GM18507 (cell line): ENCODE measurements at places on chromosomes 1 and 21.

GRCh38 chr1:184114818-184115398 is 63.4 kb downstream of the TSEN15 start:
- DNase-seq: no peak

DNA sequence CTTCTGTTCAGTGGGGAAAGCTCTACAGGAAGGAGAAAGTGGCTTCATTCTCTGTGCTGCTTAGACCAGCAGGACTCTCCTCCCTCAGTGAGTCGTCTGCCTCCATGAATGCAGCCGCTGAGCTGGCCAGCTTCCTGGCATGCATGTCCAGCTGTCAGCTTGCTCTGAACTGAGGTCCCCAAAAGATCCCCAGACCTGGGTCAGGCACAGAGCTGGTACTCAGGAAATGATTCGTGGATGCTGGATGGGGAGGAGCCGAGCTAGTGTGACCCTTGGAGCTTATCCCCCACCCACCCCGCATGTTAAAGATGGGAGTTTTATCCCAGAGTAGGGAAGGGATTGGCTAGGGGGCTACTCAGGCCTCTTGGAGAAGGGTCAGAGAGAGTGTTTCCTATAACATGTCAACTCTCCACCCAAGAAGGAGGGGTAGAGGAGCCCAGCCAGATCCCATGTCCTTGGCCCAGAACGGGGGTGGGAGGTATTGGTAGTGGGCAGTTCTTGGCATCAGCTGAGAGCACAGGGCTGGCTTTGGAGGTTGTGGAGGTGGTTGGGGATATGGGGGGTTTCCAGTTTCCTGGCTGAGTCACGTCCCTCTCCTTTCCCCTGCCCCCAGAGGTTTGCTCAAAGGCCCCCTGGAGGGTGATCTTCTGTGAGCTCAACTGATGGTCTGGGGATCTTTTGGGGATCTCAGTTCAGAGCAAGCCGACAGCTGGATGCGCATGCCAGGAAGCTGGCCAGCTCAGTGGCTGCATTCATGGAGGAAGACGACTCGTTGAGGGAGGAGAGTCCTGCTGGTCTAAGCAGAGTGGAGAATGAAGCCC is 110.1 kb downstream of the FOXD2 start:
- DNase-seq: no peak

- no peak for DNase-seq
Measured at GRCh38 chr1:230713915-230714764, at the start of gene AGT. AGT (minus strand) TSS chr1:230714122; CDS start chr1:230710823, 3,299 bp downstream.

GRCh38 chr1:66371233-66372005 is 162.5 kb upstream of the SGIP1 start:
- no peak for DNase-seq

DNA sequence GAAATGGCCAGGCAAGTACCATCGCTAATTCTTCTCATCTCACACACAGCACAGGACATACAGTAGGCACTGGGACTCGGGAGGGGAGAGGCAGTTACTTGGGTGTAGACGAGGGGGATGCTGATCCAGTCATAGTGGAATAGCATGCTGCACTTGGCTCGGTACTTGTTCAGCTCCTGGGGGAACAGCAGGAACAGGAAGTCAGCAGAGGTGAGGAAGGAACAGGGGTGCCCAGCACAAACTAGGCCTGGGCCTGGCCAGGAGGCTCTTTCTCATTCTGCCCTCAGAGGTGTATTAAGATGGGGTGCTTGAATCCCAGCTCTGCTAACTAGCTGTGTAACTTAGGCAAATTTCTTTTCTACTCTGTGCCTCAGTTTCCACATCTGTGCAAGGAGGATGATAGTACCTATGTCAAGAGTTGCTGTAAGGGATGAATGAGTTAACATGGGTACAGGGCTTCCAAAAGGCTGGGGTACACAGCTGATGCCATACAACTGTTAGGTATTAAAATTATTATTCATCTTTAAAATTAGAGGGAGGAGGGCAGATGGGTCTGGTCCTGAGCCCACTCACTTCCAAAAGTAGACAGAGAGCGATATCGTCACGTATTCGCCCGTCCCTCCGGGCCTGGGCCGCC is 2.4 kb downstream of the BEST4 start:
- no peak for DNase-seq

DNA sequence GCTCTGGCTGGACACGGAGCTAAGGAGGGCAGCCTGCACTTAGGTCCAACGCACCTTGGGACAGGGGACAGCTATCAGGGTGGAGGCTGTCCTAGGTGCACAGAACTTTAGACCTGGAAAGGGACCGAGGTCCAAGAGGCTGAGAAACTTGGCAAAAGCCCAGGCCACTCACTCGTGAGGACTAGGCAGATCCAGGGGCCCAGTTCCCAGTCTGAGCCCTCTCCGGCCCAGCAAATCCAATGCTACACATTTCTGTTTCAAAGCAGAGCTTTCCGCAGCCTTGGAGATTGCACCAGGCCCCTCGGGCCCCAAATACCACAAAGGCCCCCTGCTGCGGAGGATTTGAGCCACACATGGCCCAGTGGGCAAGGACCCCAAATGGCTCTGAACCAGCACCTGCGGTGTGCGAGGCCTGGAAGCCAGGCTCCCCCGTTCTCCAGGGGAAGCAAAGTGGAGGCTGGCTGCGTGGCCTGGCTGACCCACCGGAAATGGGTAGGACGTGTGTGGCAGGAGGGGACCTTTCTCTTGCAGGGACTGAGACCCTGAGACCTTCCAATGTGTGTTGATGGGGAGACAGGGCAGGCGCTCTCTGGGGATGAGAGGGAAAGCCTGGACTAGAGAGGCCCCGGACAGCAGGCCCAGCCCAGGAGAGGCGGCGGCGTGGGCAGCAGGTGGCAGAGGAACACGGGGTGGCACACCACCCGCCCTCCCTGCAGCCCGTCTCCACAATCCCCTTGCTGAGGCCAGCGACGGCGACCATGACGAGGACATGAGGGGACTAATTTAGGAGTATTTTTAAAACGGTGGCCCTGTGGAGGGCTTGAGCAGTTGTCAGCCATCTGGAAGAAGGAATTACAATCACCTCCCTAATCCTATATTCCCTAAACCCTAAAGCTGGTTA is 118.7 kb downstream of the CASZ1 start:
- no peak for DNase-seq

- no peak for DNase-seq
Measured at GRCh38 chr1:21397813-21398188, 42.1 kb upstream of the NBPF3 start.

DNA sequence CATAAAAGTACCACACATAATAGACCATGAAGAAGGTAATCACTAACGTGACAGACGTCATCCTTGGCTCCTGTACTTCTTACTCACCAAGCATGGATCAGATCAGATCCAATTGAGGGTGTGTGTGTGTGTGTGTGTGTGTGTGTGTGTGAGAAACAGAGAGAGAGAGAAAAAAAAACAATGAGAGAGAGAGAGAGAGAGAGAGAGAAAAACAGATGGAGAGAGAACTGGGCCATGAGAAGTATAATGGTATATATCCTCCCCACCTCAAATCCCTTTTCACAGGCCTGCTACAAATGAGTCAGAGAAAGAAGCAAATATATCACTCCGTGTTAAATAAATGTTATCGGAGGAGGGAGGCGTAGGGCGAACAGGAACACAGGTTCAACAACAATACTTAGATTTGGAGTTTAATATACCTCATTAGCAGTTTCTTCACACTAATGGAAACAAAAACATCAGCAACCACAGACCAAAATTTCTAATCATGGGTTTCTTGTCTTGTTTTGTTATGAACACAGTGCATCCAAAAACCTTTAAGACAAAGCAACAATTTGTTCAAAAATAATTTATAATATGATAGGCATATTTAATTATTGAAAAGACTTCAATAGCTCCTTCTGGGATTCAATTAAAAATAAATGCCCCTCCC is 45.3 kb downstream of the TIAM1 start:
- DNase-seq: no peak

GRCh38 chr1:196861429-196861828 is 26.4 kb upstream of the CFHR4 start:
- no peak for DNase-seq

GRCh38 chr1:71296551-71297134 is 215.8 kb upstream of the ZRANB2 start:
- DNase-seq: no peak

GRCh38 chr1:206909161-206909882 is 12.1 kb downstream of the IL24 start:
- DNase-seq: no peak

DNA sequence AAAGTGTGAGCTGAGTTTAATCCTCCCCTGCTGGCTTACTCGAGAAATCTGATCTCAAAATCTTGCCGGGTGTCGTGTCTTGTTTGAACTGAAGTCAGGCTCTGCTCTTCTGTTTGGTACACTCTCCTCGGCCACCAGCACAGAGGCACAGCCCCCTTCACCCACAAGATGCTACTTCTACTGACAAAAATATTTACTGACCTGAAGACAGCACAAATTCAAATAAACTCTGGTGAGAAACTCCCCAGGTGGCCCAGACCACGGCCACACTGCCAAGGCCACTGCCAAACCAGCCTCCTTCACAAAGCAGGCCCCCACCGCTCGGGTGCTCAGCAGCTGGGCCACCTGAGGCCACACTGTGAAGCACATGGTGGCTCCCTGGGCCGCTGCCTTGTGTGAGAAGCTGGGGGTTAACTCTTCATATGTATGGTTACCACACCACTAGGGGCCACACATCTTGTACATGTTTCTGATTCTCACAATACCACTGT is 80.6 kb downstream of the TGFBR3 start:
- no peak for DNase-seq

- DNase-seq: no peak
Measured at GRCh38 chr1:215517441-215517891, 49.6 kb upstream of the KCTD3 start.

DNA sequence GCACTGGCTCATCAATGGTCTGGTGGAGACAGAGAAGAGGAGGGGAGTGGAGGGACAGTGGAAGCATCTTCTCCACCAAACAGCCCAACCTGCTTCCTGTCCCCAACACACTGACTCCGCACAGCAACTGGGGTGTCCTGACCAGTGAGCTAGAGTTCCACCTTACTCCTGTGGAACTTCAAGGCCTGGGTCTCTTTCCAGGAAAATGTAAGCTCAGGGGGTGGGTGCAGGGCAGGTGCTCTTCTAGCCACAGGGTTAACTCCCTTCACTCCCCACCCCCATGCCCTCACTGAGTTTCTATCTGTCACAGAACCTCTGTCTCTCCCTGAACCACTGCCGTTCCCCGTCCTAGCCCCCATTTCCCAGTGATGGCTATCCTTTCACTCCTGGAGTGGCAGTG is 876 bp downstream of the MOB3C start:
- no peak for DNase-seq

GRCh38 chr21:46157396-46157986 is 2.1 kb upstream of the FTCD start:
- DNase-seq: no peak

DNA sequence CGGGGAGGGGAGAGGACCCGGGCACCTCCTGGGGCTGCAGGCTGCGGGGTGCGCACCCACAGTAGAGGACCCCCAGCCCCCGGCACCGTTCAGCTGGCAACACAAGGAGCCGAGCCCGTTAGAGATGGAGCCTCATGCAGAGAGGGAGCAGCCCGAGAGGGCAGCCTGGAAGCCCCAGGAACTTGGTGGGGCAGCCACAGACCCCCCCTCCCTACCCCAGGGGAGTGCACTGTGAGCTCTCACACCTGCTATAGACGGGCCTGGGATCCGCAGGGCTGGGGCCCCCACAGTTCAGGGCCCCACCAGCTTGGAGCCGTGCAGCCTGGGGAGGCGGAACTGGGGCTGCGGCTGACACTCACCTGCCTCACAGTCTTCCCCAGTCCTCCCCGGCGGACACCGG is 47.0 kb downstream of the ARHGEF16 start:
- no peak for DNase-seq

DNA sequence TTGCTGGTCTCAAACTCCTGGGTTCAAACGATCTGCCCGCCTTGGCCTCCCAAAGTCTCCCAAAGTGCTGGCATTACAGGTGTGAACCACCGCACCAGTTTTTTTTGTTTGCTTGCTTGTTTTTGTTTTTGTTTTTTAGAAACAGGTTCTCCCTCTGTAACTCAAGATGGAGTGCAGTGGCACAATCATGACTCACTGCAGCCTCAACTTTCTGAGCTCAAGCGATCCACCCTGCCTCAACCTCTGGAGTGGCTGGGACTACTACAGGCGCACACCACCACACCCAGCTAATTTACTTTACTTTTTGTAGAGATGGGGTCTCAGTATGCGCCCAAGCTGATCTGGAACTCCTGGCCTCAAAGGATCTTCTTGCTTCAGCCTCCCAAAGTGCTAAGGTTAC is 47.3 kb upstream of the USP1 start:
- no peak for DNase-seq

DNA sequence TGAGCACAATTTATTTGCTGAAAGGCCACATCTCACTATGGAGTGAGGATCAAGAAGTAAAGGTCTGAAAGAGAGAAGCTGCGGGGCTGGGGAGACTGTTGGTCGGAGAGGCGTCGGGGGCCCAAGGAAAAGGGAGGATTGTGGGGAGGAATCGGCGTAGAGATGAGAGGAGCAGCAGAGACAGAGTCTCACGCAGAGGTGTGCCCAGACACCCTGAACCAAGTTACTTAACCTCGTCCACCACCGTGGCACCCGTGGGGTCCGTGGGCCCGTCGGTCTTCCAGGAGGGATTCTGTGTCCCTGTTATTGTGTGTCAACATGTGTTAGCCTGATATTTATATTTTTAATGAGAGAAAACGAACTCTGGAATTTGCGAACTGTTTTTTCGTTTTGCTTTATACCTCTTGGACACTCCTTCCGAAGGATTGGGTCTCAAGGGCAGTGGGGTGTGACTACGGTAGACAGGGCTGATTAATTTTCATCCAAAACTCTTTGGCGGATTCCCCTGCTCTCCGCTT is 3.8 kb upstream of the NBPF1 start:
- DNase-seq: no peak

DNA sequence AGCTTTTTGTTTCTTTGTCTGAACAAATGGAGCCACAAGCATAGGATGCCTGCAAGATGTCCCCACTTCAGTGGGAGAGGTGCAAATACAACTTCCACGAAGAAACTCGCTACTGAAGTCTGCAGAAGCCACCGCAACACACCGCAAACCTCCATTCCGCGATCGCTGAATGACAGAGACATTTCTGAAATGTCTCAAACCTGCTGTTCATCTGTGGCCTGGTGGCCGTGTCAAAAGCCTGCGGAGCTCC is 1.0 kb downstream of the TP53BP2 start:
- DNase-seq: no peak

- no peak for DNase-seq
Measured at GRCh38 chr1:16021681-16022080, at the start of gene CLCNKA. CLCNKA (plus strand) TSS chr1:16022036; CDS start chr1:16022620, 584 bp downstream.
